ENCODE measurements at places on chromosomes 4 and X.

DNA sequence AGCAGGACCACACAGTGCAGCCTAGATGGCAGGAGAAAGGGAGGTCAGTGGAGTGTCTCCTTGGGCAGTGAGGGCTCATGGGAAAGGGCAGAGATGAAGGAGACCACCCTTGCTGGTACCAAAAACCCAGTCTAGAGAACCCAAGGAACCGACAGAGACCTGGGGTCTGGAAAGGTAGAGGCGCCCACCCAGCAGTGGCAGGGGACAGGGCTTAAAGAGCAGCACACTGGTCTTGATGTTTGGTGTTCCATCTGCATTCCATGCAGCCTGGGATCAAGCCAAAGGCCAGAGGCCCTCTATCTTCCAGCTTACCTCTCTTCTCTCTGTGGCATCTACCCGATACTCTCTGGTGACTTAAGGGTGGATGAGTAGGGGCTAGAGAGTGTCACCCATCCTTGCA is 127.5 kb downstream of the PJA1 start:
- DNase-seq = no peak

DNA sequence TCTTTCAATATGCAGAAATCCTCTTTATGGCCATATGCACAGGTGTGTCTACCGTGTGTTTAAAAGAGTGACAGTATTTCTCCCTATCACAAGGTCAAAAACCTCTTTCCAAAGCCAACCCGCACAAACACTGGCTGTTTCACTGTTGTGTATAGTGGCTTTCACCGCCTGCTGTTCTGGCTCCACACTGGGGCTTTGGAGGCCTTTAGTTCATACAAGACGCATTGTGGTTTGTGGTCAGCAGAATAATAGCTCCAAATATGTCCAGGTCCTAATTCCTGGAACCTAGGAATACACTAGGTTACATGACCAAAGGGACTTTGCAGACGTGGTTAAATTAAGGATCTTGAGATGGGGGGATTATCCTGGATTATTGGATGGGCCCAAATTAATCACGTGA is 40.7 kb upstream of the FAM9A start:
- no peak for DNase-seq

DNA sequence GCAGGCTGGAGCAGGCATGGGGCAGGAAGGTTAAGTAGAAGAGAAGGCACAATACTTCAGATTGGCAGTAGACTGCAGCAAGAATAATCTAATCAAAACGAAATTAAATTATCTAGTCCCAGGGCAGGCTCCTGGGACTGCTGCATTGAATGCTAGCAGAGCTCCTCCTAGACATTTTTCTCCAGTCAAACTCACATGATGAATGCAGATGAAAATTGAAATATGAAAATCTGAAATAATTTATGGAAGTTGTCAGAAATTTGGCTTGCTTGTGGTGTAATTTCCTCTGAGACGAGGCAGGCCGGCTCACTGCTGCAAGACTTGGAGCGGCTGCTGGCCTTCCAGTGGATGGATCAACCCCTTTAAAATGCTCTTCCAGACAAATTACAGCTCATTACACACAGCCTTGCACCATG is 78.0 kb upstream of the TMEM33 start:
- DNase-seq = no peak

- DNase-seq = no peak
Observed at GRCh38 chr4:123922847-123923246, 526.3 kb downstream of the SPRY1 start.

GRCh38 chr4:75699299-75699698 is 25.1 kb upstream of the USO1 start:
- no peak for DNase-seq

- DNase-seq = peak; percentile 47
Observed at GRCh38 chrX:103607364-103608305, at the start of gene TCEAL3. Gene TCEAL3, plus strand, starts transcription at chrX:103607963. Its CDS starts 1,102 bp downstream, at chrX:103609065.

GRCh38 chr4:85372966-85373365 is 102.0 kb upstream of the ARHGAP24 start:
- no peak for DNase-seq

GRCh38 chr4:156830351-156830750 is 141.2 kb downstream of the PDGFC start:
- DNase-seq = peak; percentile 38

DNA sequence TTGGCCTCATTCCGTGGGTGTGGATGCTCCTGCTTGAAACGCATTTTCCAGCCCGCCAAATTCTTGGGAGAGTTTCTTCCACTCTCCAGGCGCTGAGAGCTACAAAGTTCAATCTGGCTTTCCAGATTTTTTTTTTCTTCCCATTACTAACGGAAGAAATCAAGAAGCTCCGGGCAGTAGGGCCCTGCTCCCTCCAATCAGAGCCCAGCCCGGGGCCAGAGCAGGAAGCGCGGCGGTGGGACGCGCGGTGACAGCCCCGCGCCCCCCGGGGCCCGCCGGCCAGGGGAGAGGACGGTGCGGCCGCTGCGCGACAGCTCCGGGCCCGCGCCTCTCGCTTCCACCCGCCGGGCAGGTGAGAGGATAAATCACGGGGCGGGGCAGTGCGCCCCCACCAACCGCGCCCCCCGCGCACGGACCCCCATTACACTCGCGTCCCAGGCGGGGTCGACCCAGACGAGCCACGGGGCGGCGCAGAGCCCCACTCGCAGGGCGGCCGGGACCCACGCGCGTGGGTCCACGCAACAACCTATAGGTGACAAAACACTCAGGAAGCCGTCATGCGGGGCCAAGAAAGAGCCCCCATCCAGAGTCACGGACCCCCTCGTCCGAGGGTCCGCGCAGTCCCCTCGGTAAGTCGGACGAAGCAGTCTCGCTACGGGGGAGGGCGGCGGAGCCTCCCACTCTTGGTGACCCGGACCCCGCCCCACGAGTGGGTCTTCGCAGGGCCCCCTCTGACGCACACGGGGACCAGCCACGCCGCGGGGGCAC is 868 bp downstream of the AFAP1 start:
- peak; percentile 40 for DNase-seq

DNA sequence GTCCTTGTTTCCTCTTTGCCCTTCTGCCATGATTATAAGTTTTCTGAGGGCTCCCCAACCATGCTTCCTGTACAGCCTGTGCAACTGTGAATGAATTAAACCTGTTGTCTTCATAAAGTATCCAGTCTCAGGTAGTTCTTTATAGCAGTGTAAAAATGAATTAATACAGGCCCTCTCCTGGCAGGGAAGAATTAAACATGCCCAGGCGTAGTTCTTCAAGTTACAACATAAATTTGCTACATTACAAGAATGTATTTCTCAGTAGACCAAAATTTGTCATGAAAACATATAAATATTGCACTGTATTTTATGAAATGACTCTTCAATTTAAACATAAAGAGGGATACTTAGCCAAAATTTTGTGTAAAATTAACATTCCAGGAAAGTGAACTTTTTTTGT is 1089.9 kb upstream of the PCDH10 start:
- no peak for DNase-seq

DNA sequence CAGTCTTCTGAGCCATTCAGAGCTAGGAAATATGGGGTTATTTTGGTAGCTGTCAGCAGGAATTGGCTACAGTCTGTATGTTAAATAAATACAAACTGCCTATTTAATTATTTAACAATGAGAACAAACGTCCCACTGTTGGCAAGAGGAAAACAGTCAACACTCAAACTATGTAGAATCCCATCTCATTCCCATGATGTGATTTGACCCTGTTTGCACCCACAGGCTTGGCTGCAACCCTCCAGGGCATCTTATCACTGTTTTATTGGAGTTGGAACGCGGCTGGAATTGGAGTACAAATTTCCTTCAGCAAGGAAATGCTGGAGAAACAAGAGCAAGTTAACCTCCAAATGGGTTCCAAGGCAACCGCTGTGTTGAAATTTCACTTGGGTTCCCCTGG is 124.0 kb downstream of the KIT start:
- no peak for DNase-seq

DNA sequence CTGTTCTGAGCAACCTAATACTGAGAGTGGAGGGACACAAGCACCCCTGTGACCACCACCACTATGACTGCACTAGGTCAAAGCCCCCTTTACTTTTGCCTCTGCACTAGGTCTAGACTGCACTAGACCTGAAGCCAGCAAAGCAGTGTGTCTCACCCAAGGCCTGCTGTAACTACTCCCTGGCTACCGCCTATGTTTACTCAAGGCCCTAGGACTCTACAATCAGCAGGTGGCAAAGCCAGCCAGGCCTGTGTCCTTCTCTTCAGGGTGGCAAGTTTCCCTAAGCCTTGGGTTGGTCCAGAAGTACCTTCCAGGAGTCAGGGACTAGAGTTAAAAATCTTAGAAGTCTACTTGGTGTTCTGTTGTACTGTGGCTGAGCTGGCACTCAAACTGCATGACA is 15.9 kb downstream of the RAB33B start:
- DNase-seq = no peak

- DNase-seq = peak; percentile 3
Observed at GRCh38 chrX:108439961-108440696, 491 bp downstream of the COL4A5 start.
